ENCODE measurements at places on chromosomes 2 and 18.
A peak's percentile ranks its signal among the peaks of the same experiment; 100 is the strongest.

- DNase-seq = no peak
Observed at GRCh38 chr18:6728809-6729246, 688 bp upstream of the ARHGAP28 start.

DNA sequence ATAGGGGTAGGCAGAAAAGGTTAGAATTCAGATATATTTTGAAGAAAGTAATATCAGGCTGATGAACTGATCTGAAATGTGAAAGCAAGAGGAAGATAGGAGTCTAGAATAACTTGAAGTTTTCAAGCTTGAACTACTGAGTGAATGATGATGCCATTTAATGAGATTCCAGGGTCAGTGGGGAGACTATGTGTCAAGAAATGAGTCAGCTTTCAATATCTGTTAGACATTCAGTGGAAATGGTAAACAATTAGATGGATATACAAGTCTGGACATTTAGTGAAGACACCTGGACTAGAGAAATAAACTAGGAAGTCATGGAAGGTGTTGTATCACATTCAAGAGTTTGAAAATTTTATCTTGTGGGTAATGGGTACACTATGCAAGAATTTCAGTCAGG lies 326.9 kb downstream of the FSIP2 start:
- no peak for DNase-seq

DNA sequence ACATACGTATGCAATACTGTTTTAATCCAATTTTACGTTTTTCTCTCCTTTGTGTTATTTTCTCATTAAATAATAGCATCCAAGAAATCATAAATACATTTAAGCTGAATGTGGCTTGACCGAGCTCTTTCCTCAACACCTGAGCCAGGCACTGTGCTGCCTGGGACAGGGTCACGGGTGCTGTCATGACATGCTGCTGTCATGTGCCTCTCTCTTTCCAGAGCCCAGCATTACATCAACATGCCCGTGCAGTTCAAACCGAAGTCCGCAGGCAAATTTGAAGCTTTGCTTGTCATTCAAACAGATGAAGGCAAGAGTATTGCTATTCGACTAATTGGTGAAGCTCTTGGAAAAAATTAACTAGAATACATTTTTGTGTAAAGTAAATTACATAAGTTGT lies 94.1 kb upstream of the LDLRAD4 start:
- DNase-seq = no peak

DNA sequence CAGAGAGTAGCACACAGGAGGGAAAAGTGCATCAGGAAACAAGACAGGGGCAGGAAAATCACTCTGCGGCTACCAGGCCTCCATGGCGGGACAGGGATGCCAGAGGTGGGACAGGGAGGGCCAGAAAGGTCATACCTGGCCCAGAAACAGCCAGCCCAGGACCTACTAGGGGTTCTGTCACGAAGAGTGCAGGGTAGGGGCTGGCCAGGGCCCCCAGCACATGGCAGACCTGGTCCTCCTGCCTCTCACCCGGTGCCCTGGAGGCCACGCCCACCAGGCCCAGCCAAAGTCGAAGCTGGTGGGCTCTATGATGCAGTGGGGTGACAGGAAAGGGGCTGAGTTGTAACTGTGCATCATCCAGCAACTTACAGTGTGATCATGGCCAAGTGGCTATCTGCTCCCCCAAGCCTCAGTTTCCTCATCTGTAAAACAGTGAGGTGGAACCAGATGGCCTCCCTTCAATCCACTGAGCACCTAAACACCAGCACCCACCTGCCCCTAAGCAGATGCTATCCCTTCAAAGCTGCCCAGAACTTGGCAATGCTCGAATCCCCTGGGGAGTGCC lies 10.6 kb downstream of the CYP26B1 start:
- no peak for DNase-seq

DNA sequence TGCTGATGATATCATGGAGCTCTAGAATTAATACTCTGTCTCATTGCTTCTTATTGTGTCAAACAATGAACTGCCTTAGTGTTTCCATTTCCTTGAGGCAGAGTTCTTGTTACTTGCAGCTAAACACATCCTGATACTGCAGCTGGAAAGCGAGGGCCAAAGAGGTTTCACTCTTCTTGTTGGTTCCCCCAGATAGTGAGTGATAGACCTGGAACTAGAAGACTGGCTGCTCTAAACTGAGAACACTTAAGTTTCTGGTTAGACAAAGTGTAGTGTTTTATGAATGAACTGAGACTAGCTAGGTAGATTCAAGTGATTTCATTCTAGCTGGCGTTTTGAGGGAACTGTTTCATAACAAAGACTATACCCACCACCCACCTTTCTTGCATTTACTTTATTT lies 321.7 kb downstream of the TXNL1 start:
- DNase-seq = no peak

- DNase-seq = peak; percentile 34
Observed at GRCh38 chr2:98607741-98608115, 584 bp downstream of the COA5 start.

- DNase-seq = no peak
Observed at GRCh38 chr2:46346719-46347118, 49.5 kb downstream of the EPAS1 start.
